ENCODE measurements at places on chromosomes 7 and 10.

- DNase-seq: no peak
These were observed 176.2 kb downstream of the WDR11 start for GRCh38 chr10:121027371-121027770.

- peak; percentile 82 for DNase-seq
These were observed 1.2 kb downstream of the CYREN start for GRCh38 chr7:135169141-135169963.

DNA sequence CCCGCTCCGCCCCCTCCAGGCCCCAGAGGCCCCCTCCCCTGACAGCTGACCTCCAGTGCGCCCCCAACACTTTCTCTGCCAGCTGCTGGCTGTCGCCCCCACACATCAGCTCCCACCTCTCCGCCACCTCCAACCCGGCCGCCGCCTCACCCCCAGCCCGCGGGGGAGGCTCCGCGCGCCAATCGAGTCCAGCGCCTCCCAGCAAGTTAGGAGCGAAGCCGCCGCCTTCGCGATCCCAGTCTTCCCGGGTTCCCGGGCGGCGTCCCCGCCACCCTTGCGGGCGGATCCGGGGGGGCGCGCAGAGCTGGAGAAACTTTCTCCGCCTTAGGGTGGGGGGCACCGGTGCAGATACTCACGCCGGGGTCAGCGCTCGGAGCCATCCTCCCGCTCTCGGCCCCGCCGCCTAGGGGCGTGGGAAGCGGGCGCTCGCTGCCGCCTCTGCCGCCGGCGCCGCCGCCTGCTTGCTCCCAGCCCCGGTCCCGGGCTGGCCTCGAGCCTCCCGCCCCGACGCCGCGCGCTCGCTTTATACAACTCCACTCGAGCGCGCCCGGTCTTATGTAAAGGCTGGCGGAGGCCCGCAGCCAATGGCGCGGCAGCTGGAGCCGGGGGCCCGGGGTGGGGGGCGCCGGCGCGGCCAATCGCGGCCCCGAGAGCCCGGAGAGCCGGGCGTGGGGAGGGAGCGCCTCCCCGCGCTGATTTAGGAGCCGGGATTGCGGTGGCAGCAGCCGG is at the start of gene CRTAC1:
CRTAC1 (minus strand) TSS at position 529 of the 729 bp plus-strand sequence; CDS start at position 380, 149 bp downstream.
- DNase-seq: no peak

GRCh38 chr7:71682841-71683781 is 551.2 kb downstream of the GALNT17 start:
- no peak for DNase-seq

DNA sequence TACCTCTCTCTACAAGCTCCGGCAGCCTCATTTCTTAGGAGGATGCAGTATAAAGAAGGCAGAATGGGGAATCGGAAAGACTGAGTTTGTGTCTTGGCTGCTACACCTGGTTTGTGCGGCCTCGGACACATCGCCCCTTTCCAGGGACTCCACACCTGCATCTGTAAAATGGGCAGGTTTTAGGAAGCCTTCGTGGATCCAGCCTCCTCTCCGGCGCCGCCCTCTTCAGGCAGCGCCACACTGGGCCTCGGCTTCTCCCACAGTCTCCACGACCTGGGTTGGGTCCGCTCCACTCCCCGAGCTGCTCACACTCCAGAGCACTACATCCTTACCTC is 341 bp downstream of the GOT1 start:
- DNase-seq: no peak

DNA sequence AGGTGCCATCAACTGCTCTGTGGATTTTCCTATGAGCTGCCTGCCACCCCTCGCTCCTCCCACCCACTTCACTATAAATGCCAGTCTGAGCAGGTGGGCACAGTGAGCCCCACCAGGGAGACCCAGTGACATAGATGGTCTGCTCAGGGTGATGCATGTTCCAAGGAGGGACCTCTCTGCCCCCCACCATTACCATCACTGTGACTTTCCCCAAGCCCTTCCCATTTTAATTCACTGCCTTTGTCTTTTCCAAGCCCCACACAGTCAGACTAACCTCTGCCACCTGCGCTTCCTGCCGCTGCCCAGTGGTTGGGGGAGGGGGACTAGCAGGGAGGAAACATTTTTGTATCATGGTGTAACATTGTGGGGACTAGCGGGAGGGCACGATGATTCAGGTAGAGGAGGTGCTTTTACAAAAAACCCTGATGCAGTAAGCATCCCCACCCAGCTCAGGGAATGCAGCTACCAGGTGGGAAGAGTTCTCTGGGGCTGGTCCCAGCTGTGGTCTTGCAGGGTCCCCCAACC is 24.6 kb downstream of the PRSS2 start:
- peak; percentile 62 for DNase-seq

DNA sequence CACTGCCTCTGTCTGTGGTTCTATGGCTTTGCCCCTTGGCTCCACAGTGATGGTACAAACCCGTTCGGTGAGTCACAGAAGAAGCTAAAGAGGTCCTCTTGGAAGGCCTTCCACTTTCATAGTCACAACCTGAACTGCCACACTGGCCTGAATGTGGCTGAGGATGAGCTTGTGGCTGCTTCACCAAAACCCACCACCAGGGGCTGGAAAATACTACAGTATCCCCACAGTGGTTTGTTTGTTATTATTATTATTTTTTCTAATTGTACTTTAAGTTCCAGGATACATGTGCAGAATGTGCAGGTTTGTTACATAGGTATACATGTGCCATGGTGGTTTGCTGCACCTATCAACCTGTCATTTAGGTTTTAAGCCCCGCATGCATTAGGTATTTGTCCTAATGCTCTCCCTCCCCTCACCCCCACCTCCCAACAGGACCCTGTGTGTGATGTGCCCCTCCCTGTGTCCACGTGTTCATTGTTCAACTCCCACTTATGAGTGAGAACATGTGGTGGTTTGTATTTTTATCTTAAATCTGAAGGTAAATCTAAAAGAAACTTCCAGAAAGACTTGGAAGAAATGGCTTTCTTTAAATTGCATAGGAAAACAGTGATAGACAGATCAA is 160.8 kb upstream of the NPSR1 start:
- no peak for DNase-seq

- peak; percentile 14 for DNase-seq
These were observed 12.3 kb downstream of the RPA3 start for GRCh38 chr7:7706101-7706511.

DNA sequence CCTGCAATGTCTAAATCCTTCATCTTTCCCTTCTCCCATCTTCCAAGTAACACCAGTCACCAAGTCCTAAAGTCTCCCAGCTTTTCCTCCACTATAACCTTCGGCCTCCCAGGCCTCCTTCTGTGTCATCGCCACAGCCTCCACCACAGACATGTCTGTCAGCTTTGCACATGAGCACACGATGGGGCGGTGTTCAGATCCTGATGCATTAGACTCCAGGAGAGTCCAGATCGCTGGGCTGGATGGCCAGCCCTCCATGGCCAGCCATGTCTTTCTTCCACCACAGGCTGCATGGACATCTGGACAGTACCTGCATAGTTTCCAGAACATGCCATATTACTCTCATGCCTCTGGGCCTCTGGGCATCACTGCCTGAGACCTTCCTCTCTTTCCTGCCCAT is 974.2 kb upstream of the ZNF722 start:
- DNase-seq: no peak

GRCh38 chr10:12849319-12850181 is 152.0 kb downstream of the CCDC3 start:
- no peak for DNase-seq

GRCh38 chr10:87622314-87623004 is 37.2 kb upstream of the PAPSS2 start:
- DNase-seq: peak; percentile 18

- DNase-seq: no peak
These were observed 197.3 kb upstream of the PPP2R2D start for GRCh38 chr10:131703541-131703940.

GRCh38 chr7:35878351-35878750 is 77.5 kb downstream of the SEPTIN7 start:
- no peak for DNase-seq

DNA sequence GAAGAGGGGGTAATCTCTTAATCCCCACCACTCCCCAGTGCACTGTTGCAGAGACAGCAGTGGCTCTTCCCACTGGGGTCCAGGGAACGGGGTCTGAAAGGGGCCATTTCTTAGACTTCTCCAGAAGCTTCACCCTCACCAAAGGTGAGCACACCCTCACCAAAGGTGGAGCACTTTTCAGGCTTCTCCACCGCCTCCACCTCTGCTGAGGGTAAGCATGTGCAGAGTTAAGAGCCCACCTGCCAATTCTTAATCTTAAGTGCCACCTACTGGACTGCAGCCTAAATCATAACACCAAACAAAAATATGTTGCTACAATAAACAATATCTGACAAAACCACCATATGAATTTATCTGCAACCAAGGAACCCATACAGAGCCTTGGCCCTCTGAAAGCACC is 27.0 kb downstream of the SNX13 start:
- DNase-seq: no peak

GRCh38 chr10:47340608-47341170 is 7.5 kb upstream of the RBP3 start:
- DNase-seq: peak; percentile 75

GRCh38 chr7:17299483-17299991 is 1.1 kb downstream of the AHR start:
- peak; percentile 44 for DNase-seq

DNA sequence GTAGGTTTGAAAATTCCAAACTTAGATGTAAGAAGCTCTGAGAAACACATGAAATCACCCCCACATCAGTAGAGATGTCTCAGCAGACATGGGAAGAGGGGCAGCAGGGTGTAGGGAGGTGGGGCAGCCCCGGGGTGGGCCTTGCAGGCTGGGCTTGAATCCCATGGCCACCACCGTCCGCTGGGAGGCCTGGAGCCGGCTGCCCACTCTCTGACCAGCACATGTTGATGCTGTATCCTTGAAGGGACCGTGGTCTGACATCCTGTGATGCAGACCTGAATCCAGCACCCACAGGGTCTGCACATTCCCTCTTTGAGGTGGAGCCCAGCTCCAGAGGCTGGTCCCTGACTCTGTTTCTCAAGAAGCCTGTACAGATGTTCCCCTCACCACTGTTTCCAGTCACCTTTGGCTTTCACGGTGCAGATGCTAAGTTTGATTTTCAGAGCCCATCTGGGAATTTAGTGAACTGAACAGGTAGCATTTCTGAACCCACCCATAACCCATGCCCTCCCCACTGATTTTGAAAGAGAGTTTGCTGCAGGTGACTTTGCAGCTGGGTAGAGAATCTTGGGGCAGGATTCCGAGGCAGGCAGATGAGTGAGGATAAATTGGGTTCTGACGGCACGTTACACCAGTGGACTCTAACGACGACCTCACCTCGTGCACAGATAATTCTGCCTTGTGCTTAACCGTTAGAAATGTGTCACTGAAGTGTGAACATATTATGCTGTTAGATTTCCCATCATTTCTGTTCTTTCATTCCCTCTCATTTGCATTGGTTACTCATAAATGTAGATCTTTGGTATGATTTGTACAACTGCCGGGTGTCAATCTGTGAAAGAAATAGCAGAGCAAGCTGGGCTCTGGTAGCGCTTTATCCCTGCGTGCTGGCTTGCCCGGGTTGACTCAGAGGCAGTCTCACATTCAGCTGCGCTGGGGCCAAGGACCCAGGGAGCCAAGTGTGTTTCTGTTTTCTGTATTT is 45.7 kb downstream of the IKZF1 start:
- DNase-seq: peak; percentile 96

DNA sequence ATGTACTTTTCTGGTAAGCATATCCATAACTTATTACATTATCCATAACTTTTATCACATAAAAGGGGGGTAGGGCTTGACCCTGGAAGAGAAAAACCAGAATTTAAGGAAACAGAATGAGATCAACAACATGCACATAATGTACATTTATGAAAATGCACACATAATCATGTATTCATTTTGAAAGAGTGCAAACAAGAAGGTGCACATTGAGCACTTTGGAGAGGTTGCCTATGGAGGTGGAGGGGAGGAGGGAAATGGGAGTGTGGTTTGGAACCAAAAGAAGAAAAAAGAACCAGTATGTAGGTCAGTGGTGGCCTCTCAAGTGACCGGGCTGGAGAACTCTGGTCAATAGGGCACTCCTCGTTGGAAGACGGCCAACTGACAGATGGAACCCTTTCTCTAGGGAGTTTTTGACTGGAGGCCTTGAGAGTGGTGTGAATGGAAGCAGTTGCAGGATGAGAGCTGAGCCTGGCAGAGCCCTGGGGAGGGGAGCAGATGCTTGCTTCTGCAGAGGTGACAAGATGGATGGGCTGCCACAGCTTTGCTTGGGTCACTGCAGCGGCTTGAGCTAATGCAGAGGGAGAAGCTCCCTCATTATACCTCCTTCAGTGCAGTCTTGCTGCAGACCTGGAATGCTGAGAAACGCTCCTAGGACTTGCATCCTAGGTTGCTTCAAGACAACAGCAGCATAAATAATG is 192.7 kb downstream of the SEC23IP start:
- DNase-seq: no peak

DNA sequence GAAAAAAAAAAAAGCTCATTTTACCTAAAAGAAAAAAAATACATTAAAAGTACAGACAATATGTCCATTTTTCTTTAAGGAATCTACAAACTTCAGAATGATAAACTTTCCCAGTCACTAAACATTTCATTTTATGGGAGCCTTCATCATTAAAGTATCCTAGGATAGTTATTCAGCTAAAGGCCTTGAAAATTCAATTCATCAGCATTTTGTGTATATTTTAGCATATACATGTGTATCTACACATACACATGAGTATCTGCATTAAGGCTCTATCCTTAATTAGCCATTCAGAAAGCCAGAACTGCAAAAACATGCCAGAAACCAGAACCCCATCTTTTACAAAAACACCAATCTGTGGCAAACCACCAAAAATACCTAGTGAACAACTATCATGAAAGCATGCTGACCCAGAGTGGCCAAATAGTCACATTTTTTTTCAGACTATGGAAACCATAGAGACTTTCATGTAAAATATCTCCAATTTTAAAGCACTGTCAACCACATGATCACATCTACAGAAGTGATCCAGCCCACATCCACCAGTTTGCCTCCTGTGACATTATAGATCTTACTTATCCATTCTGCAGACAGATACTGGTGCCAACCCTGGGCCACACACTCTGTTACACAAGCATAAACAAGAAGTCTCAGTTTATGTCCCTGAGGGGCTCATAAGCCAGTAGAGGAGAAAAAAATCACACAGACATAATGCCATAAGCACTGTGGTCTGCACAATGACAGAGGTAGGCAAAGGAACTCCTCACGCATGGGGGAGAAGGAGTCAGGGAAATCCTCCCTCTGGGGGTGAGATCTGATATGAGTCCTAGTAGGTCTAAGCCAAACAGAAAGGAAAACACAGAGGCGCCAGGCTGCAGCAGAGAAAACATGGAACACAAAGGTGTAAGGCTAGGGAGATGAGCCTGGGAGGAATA is 79.2 kb downstream of the SRPK2 start:
- peak; percentile 23 for DNase-seq

GRCh38 chr7:77461842-77462241 is 45.7 kb upstream of the GSAP start:
- no peak for DNase-seq

DNA sequence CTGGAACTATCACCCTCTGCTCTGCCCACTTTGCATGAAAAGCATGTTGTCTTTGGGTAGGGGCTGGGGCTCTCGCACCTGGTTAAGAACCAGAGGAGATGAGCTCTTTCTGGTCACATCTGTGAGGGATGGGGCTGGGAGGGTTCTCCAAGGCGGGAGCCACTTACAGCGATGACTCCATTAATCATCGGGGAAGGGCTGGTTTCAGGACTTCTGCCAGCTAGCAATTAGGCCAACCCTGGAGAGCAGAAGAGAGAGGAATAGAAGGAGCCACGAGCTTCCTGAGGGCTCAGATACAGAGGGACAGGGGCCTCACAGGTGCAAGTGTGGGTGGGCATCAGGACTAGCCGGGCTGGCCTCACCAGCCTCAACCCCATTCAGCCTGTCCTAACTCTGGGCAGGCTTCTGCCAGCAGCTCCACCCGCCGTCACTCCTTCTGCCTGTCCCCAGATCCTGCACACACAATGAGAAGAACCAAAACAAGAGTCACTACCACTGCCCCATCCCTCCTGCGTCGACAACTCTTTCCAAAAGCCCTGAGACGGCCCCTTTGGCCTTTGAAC is 8.4 kb downstream of the AQP1 start:
- DNase-seq: no peak

Measured in activated CD4-positive, alpha-beta T cell treated with anti-CD3 and anti-CD28 coated beads, Interleukin-2, Interleukin-6, amounts not matched to agents 100 ng/mL and 50 ng/mL, durations not matched to agents 16 hours and 8 hours (primary cell).